Activated CD4-positive, alpha-beta T cell treated with anti-CD3 and anti-CD28 coated beads, Interleukin-2, amount 50 U/mL, for 24 hours (primary cell): ENCODE measurements at places on chromosomes 13 and 19.

- DNase-seq = no peak
Measured at GRCh38 chr19:21593934-21594820, 88.8 kb downstream of the ZNF429 start.

GRCh38 chr13:47213047-47213446 lies 316.2 kb upstream of the HTR2A start:
- DNase-seq = no peak

GRCh38 chr19:10520652-10521318 lies 3.5 kb upstream of the S1PR5 start:
- DNase-seq = no peak

DNA sequence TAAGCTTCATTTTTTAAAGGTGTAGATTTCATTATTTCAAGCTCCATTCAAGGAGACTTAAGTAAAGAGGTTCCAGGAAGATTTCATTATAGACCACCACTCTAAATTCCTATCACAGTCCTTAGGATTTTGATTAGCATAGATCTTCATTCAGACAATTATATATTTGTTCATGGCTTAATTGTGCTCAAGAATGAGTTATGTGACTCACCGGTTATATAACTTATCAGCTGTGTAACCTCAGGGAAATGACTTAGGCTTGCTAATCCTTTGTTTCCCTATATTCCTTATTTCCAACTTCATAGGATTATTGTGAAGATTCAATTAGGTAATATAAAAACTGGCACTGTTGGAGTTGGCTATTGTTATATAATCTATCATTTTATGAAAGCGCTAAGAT lies 632.8 kb upstream of the SPRY2 start:
- DNase-seq = no peak

DNA sequence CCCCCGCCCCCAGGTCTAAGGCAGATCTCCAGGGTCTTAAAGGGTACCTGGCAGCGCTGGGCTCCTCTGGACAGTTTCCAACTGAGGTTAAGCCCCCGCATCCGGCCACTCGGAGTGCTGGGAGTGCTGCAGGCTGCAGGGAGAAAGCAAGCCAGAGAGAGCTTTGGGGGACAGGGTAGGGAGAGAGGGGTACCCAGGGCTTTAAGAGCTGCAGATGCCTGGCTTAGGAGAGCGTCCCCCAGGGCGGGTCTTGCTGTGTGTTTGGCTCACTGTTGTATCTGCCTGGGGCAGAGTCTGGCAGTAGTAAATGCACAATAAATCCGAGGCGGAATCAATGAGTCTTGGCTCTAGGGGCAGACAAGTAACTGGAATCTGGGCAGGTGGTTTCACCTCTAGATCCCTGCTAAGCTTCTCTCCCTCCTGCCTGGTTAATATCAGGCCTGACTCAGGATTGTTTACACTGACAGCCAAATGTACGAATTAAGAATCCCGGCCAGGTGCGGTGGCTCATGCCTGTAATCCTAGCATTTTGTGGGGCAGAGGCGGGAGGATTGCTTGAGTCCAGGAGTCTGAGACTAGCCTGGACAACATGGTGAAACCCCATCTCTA lies 798 bp upstream of the COX6B2 start:
- DNase-seq = no peak

DNA sequence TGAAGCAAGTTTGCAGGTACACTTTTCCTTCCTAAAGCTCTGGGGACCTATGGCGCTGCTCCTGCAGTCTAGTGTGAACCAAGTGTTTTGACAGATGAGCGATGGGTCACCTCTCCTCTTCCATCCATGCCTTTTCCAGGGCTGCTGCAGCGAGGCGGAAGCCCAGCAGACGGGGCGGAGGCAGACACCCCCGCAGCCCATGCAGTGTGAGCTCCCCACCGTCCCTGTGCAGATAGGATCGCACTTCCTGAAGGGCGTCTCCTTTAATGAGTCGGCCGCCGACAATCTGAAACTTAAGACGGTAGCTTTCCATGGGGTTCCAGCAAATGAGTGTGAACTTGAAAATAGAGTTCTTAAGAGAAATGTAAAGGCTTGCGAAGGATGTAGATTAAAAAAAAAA lies 37.1 kb upstream of the GPI start:
- no peak for DNase-seq

DNA sequence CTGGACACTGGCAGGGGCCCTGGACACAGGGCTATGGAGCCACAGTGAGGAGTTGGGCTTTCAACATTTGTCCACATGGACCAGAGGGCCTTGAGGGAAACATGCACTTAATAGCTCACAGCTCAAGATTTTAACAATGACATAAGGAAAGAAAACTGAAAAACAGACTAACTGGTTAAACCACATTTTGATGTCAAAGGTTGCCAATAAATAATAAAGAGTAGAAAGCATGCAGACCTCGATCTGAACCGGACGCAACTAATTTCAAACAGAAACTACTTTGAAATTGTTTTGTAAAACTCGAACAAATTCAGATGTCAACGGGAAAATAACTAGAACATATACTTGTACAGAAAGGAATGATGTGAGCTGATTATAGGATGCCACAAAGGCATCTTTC lies 15.5 kb upstream of the ZNF888 start:
- DNase-seq = no peak

DNA sequence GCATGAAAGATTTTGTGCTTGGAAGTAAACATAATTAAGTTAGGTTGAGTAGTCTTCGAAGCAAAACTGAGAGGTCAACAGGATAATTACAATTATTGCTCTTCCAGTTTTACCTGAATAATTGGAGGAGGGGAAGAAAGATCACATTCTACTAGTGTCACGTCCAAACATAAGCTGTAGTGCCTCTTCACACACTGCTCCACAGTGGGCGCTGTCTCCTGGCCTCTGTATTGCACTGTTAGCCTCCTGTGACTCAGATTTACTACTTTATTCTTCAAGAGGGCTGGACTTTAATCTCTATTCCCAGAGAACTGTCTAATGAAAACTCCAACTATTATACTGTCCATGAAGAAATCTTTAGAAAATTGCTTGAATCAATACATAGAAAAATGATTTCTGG lies 62.9 kb downstream of the TRPC4 start:
- no peak for DNase-seq

- DNase-seq = no peak
Measured at GRCh38 chr13:30584051-30584731, 33.5 kb upstream of the USPL1 start.

GRCh38 chr13:42039457-42039945 lies 8.9 kb upstream of the DGKH start:
- no peak for DNase-seq

DNA sequence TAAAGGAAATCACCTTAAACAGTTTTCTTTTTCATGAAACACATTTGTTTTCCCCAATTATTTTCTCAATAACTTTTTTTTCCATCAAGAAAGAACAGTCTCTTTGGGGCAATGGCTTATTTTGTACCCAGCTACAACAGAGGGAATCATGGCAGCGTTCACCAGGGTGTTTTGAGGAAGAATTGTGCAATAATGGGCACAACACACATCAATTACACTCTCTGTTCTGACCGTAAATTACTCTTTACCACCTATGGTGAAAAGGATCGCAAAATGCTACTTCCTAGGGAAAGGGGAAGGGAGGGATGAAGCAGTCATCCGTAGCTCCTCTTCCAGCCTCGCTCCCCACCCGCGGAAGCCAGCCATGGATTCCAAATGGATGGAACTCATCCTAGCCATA lies 38.6 kb downstream of the TMTC4 start:
- DNase-seq = no peak

GRCh38 chr13:42149136-42149535 lies 100.7 kb downstream of the DGKH start:
- no peak for DNase-seq

GRCh38 chr13:32882691-32883090 lies 133.5 kb upstream of the KL start:
- no peak for DNase-seq

- no peak for DNase-seq
Measured at GRCh38 chr19:14425696-14426138, 6.6 kb upstream of the DDX39A start.

DNA sequence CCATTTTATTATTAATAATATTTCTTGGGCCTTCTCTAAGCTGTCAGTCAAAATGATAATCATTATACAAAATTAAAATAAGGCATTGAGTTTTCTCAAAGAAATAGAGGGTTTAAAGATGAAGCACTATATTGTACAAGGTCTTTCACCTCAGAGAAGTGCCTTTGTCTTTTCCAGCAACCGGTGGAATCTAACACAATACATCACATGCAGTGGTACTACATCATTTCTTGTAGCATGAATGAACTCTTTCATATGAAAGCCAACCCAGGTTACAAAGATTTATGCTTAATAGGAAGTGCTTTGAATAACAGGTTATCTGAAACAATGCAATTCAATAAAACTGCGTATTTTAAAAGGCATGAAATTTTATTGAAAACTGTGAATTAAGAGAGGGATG lies 1620.8 kb downstream of the PCDH9 start:
- DNase-seq = no peak

GRCh38 chr19:3544742-3545668 lies 6.0 kb downstream of the TEKTIP1 start:
- peak; percentile 61 for DNase-seq

DNA sequence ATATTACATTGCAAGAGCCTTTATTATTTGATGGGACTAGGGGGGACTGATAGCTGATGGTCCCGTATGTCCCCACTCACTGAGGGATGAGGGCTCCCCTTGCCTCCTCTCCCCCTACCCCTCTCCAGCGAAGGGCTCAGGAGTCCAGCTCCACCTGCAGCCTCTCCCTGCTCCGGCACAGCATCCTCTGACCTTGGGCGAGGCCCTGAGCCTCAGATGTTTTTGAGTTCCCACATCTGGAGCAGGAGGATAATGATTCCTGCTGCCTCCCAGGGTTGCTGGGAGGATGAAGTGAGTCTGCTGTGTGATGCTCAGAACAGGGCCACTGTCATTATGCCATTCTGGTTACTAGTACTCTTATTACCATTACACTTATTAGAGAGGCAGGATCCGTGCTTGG lies 15.0 kb downstream of the PAK4 start:
- DNase-seq = no peak

DNA sequence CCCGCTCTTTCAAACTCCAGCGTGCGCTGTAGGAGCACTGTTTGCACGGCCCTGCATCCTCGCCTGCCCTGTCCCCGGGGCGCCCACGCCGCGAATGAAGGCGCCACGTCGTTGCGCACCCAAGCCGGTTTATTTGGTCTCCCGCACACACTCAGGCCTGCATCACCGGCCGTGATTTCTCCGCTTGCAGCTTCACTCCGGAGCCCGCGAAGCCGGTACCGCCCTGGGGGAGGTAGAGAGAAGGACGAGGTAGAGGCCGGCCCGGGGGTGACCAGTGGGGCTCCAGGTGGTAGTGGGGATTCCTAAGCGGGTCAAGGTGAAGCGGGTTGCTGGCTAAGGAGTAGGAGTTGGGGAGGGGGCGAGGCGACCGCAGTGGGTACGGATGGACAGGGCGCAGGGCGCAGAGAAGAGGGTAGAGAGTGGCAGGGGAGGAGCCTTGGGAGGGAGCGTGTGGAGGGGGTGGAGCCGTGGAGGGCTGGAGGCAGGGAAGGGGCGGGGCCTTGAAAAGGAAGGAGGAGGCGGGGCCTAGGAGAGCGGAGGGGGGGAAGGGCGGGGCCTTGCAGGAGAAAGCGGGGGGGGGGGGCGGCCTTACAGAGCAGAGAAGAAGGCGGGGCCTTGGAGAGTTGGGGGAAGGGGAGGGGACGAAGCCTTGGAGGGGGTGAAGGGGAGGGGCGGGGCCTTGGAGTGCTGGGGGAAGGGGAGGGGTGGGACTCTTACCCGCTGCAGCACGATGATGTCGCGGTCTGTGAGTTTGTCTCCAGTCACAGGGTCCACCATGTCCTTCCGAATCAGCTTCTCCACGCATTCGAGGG lies 24.6 kb downstream of the NOSIP start:
- DNase-seq = no peak

DNA sequence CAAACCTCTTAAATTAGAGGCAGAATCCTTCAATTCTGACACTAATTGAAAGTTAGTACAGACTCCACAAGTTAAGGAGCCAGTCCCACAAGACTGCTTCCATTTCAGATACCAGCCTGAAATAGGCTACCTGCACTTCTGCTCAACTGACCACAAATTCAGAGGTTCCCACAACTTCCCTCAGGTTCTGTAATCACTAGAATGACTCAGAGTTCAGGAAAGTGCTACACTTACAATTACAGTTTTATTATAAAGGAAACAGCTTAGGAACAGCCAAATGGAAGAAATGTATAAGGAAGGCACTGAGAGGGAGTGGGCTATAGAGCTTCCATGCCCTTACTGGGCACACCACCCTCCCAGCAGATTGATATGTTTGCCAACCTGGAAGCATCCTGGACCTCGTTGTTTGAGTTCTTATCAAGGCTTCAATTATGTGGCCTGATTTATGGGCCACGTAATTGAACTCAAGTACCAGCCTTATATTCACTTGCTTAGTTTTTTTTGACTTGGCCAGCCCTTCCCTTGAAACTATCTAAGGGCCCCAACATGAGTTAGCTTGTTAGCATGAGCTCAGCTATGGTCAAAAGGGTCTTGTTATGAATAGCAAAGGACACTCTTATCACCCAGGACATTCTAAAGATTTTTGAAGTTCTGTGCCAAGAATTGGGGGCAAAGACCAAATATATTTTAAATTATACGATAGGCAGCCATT lies 25.9 kb downstream of the NBEA start:
- no peak for DNase-seq

DNA sequence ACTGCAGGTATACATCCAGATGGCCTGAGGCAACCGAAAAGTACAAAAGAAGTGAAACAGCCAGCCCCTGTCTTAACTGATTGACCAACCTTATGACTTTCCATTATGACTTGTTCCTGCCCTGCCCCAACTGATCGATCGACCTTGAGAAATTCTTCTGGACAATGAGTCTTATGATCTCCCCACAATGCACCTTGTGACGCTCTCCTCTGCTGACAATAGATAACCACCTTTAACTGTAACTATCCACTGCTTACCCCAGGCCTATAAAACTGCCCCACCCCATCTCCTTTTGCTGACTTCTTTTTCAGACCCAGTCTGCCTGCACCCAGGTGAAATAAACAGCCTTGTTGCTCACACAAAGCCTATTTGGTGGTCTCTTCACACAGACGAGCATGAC lies 11.2 kb downstream of the ZNF83 start:
- DNase-seq = no peak

DNA sequence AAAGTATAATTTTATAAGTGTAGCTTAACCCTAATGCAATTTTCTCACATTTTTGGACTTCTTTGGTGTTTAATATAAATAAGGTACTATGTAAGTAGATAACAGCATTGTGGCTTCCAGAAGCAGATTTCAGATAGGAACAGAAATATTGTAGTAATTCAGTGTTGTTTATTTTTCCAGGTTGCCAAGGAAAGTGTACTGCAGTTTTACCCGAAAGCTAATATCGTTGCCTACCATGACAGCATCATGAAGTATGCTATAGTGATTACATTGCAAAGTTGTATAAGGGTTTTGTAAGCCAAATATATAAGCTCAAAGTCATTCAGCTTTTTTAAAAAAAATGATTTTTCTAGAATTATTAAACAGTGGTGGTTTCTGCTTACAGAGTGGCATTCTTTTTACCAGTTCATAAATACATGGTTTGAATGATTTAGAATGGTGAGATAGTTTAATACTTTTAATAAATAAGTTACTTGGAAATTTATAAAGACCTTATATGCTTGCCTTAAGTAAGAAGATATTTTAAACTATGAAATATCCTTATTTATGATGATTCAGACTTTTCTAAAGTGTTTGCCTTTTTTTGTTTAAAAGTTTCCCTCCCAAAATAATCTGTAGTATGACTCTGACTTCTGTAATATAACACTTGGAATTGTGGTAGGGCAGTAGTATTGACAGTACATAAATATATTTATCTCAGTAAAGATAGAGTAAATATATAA lies 3.7 kb downstream of the UBA2 start:
- no peak for DNase-seq
